ENCODE measurements at places on chromosomes 3 and 15. TPM values are rescaled to one million over a fixed set of nuclear protein-coding genes. Genes with fewer than 3 reads are reported as not detected.

ILDR1 gene
- not detected for total RNA-seq

BNC1 gene
- total RNA-seq = 5.2 TPM

CPEB1 gene
- not detected for total RNA-seq

STRC gene
- not detected for total RNA-seq

OR5K2 gene
- total RNA-seq = not detected

PLSCR5 gene
- not detected for total RNA-seq

GOLGA8T gene
- total RNA-seq = not detected

MYL3 gene
- not detected for total RNA-seq

SLC38A3 gene
- not detected for total RNA-seq

C3orf52 gene
- 6.4 TPM for total RNA-seq
